ENCODE measurements at places on chromosomes 6 and 20.

DNA sequence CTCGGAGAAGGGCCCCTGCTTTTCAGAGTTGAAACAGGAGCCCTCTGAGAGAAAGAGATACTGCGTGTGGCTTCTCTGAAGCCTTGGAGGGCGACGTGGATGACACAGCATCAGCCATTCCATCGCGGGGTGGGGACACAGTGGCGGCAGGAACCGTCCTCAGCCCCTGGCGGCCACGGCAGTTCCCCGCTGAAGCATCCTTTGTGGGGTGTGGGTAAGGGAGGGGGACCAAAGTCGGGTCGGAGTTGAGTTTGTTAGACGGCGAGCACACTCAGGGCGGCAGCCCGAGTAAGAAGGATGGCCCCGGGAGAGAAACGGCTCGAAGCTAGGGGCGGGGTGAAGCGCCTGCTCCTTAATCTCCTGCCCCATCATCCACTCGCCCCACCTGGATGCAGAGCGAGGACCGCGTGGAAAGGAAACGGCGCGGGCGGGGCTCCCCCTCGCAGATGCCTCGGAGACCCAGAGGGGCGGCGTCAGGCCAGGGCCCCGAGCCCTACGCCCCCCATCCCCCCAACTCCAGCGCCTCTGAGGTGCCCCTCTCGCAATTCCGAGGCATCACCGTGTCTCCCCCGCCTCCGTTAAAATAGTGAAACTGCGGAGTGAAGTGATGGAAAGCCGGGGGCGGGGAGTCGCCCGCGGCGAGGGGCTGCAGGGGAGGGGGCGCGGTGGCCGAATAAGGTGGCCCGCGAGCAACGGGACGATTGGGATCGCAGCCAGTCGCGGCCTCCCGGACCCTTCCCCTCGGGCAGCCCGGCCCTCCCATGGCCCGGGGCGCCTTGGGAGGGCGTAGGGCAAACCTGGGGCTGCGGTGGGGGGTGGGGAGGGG lies 796 bp upstream of the RREB1 start:
- peak overlapping the region; percentile 52 for H3K4me3 ChIP-seq
- peaks cover 29% of the 10 kb centered on the region for H3K4me1 ChIP-seq
- no peaks in the 10 kb centered on the region for H3K36me3 ChIP-seq
- peak overlapping the region; percentile 74 for H3K27ac ChIP-seq
- no peaks in the 10 kb centered on the region for H3K27me3 ChIP-seq

DNA sequence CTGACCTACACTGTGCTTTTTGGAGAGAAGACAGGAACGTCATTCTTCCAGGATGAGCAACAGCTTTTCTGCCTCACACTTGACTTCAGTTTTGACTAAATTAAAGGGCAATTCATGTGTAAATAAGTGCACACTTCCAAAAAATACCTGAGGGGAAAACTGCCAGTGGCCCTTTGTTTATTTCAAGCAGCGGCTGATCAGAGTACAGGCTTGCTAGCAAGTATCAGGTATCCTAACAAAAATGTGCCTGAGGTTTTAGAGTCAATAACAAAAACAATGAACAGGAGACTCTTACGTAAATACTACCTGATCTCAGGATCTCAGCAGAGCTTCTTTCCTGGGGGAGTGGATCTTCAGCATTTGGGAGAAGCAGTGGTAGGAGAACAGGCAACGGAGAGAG lies 12.4 kb downstream of the LY86 start:
- no peak for DNase-seq
- no peak overlapping the region for H3K27ac ChIP-seq
- H3K36me3 ChIP-seq = no peaks in the 10 kb centered on the region
- H3K4me3 ChIP-seq = no peak overlapping the region

GRCh38 chr20:53195876-53196610 lies 223.9 kb downstream of the TSHZ2 start:
- H3K27ac ChIP-seq = no peak overlapping the region
- no peaks in the 10 kb centered on the region for H3K4me1 ChIP-seq
- no peaks in the 10 kb centered on the region for H3K27me3 ChIP-seq
- H3K4me3 ChIP-seq = no peak overlapping the region
- no peaks in the 10 kb centered on the region for H3K36me3 ChIP-seq

GRCh38 chr6:142544199-142544838 lies 242.5 kb downstream of the ADGRG6 start:
- no peak overlapping the region for H3K27ac ChIP-seq
- H3K36me3 ChIP-seq = no peaks in the 10 kb centered on the region
- H3K4me1 ChIP-seq = no peaks in the 10 kb centered on the region
- no peak for DNase-seq
- H3K27me3 ChIP-seq = no peaks in the 10 kb centered on the region

GRCh38 chr20:62802026-62802712 lies 2.5 kb upstream of the OGFR start:
- H3K4me1 ChIP-seq = peaks cover 32% of the 10 kb centered on the region
- peaks cover 18% of the 10 kb centered on the region for H3K36me3 ChIP-seq
- no peak overlapping the region for H3K4me3 ChIP-seq
- H3K27me3 ChIP-seq = no peaks in the 10 kb centered on the region
- no peak overlapping the region for H3K27ac ChIP-seq

- H3K27me3 ChIP-seq = no peaks in the 10 kb centered on the region
- H3K27ac ChIP-seq = no peak overlapping the region
- no peaks in the 10 kb centered on the region for H3K36me3 ChIP-seq
- peaks cover 26% of the 10 kb centered on the region for H3K4me1 ChIP-seq
- no peak for DNase-seq
- H3K4me3 ChIP-seq = no peak overlapping the region
Observed at GRCh38 chr6:16595514-16596120, 165.6 kb downstream of the ATXN1 start.

DNA sequence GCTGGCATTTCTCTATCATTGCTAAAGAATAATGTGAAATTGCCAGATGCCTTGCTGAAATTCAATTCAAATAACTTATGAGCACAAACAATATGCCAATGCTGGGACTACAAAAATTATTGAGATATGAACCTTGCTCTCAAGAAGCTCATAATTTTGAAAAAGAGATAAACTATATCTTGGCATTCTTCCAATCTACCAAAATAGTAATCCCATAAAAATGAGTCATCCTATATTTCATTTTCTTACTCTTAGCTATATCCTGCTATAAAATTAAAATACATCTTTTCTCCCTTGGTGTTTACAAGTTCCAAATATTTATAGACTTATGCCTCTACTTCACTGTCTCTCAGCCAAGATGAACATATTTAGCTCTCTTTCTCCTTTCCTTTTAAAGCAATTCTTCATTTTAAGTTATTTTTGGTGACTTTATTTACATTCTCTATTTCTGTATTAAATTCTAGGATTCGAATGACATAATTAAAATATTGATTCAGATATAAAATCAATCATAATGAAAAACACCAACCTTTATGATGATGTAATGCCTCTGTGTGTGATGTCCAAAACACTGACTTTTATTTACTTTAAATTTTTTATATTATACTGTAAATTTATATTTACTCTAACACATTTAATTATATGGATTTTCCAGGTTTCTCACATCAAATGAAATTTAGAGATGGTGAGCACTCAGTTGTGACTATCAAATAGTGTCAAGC lies 152.6 kb downstream of the CDK19 start:
- DNase-seq = no peak
- no peaks in the 10 kb centered on the region for H3K27me3 ChIP-seq

- H3K27me3 ChIP-seq = no peaks in the 10 kb centered on the region
- H3K27ac ChIP-seq = no peak overlapping the region
- DNase-seq = no peak
- no peak overlapping the region for H3K4me3 ChIP-seq
Observed at GRCh38 chr6:77124604-77125003, 338.7 kb downstream of the HTR1B start.

GRCh38 chr20:37986873-37987601 lies 46.2 kb downstream of the TTI1 start:
- DNase-seq = no peak
- no peaks in the 10 kb centered on the region for H3K27me3 ChIP-seq
- no peak overlapping the region for H3K4me3 ChIP-seq
- H3K4me1 ChIP-seq = peaks cover 11% of the 10 kb centered on the region
- peaks cover 5% of the 10 kb centered on the region for H3K36me3 ChIP-seq
- no peak overlapping the region for H3K27ac ChIP-seq

DNA sequence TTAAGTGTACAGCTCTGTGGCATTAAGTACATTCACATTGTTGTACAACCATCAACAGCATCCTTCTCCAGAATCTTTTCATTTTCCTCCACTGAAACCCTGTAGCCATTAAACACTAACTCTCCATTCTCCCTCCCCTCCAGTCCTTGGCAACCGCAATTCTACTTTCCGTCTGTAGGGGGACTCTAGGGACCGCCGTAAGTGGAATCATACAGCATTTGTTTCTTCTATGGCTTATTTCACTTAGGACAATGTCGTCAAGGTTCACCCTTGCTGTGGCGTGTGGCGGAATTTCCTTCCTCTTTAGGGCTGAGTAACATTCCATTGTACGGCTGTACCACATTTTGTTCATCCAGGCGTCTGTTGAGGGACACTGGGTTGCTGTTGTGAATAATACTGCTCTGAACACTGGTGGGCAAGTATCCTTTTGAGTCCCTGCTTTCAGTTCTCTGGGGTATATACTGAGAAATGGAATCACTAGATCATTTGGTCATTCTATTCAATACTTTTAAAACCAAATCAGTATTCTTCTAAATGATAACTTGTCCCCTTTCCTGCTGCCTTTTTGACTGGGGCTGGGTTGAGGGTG lies 50.7 kb downstream of the PPP1R3G start:
- no peak overlapping the region for H3K4me3 ChIP-seq
- no peaks in the 10 kb centered on the region for H3K4me1 ChIP-seq
- H3K36me3 ChIP-seq = no peaks in the 10 kb centered on the region

GRCh38 chr6:116278854-116279231 lies 887 bp downstream of the TSPYL1 start:
- no peak for DNase-seq
- peaks cover 6% of the 10 kb centered on the region for H3K36me3 ChIP-seq
- peak overlapping the region; percentile 97 for H3K27ac ChIP-seq
- H3K4me1 ChIP-seq = peaks cover 56% of the 10 kb centered on the region

DNA sequence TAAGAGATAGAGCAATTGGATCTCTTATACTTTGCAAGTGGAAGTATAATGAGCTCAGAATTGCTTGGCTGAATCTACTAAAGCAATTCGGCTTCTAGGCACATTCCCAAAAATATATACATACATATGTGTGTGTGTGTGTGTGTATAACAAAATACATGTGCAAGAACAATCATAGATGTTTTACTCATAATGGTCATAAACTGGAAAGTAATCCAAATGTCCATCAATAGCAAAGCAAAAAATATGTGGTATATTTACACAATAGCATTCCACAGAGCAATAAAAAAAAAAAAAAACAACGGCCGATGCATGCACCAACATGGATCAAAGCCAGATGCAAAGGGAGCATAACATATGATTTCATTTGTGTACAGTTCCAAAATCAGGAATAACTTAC lies 707.9 kb downstream of the RFPL4B start:
- no peak overlapping the region for H3K27ac ChIP-seq
- no peaks in the 10 kb centered on the region for H3K27me3 ChIP-seq
- H3K4me3 ChIP-seq = no peak overlapping the region
- H3K4me1 ChIP-seq = no peaks in the 10 kb centered on the region
- DNase-seq = no peak

DNA sequence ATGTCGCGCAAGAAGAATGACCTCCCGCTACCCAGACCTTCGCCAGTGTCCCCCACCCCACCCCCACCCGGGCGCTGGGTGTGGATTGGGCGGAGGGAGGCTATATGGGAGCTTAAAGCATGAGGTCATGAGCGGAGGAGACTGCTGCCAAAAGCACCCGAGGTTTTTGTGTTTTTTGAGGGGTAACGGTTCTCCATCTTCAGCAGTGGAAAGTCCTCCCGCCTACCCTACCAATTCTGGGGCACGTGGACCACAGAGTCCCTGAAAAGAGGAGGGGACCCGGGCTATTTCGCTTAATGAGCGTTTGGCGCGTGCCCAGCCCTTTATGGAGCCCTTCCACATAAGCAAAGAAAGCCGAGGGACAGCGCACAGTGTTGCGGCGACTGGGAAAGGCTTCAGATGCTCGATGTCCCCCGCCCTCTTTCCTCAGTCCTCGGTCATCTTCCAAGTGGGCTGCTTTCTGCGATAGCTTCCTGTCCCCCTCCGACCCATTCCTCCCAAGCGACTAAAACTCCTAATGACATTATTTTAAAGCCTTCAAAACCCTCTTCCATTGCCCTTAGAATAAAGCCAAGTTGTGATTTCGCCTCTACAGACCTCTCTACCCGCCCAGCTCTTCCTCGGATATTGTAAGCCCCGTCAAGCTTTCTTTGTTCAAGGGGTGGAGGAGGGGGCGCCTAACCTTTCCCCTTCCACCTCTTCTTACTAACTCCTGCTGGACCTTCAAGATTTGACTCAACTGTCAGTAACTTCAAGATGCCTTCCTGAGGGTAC lies 2.1 kb upstream of the TRERF1 start:
- no peaks in the 10 kb centered on the region for H3K36me3 ChIP-seq
- H3K4me3 ChIP-seq = peak overlapping the region; percentile 48
- no peak for DNase-seq
- no peak overlapping the region for H3K27ac ChIP-seq
- H3K4me1 ChIP-seq = peaks cover 24% of the 10 kb centered on the region

GRCh38 chr6:28981833-28982475 lies 23.2 kb downstream of the ZNF311 start:
- no peak overlapping the region for H3K27ac ChIP-seq
- no peaks in the 10 kb centered on the region for H3K36me3 ChIP-seq
- peaks cover 28% of the 10 kb centered on the region for H3K4me1 ChIP-seq
- no peaks in the 10 kb centered on the region for H3K27me3 ChIP-seq
- H3K4me3 ChIP-seq = peak overlapping the region; percentile 99
- DNase-seq = peak; percentile 79

Data from CD4-positive, alpha-beta memory T cell (primary cell).